NCI-H1092 treated with DMSO at 0.1 percent for 48 hours (cell line): ENCODE measurements at places on chromosomes 2 and 18.

DNA sequence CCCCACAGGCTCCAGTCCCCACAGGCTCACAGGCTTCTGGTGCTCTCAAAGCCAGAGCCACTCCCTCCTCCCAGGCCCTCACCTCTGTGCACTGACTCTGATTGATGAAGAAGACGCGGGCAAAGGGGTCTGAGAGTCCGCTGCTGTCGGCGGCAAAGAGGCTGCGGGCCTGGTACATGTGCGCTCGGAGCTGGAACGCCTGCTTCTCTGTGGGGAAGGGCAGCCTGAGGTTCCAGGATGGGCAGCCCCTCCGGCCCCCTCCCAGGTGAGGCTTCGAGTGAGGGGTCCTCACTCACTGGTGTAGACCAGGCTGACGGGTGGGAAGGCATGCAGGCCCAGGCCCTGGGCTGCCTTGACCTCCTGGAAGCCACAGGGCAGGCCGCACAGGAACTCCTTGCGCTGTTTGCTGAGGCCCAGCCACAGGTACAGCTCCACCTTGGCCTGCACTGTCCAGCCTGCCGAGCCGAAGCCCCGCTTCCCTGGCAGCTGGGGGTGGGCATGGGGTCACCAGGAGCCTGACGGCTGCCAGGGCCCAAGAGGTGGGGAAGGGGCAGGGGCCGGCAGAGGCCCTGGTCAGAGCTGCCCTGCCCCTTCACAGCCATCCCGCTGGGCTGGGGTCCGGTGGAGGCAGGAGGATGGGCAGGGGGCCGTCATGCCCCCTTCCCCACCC is 2.0 kb downstream of the OTOF start:
- no peak for DNase-seq

DNA sequence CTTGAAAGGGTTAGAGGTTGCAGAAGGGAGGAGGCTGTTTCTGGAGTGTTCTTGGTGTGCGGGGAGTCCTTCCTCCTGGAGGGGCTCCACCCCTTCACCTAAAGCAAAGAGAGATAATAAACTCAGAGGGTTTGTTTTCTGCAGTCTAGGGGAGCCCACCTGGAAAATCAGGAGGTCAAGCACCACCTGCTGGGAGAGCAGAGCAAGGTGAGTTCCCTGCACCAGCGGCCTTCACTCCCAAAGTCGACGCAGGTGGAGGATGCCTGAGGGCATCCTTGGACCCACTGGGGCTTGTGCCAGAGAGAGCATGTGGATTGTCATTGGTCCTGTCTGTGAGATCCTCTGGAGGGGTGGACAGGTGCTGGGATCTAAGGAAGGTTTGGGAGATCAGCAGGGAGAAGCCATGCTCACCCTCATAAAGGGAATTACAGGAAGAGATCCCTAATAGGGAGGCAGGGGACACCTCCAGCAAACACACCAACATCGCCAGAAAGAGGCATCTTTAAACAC is 116.7 kb downstream of the KCNF1 start:
- DNase-seq, result no peak

- peak; percentile 25 for DNase-seq
These were observed 77.1 kb upstream of the CD302 start for GRCh38 chr2:159875083-159875482.

DNA sequence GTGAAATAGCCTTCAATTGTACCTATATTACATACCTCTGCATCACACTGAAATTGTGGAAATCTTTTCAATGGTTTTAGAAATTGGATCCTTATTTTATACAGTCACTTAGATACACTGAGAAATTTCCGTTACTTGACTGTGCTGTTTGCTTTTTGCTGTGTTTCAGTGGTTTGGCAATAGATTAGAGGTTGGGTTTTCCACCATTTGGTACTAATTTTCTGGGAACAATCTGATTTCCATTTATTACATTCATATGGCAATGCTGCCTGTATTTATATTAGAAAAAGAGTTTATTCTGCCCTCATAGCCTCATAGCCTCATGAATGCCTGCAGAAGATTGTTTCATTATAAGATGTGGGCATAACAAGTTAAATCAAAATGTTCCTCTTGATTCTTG is 285.0 kb downstream of the GULP1 start:
- DNase-seq, result no peak

GRCh38 chr2:26451700-26452099 is 26.2 kb downstream of the OTOF start:
- no peak for DNase-seq

- DNase-seq, result no peak
These were observed 55.6 kb downstream of the SOWAHC start for GRCh38 chr2:109669731-109670130.

GRCh38 chr2:201883606-201884369 is 77.5 kb downstream of the CDK15 start:
- DNase-seq, result peak; percentile 55

DNA sequence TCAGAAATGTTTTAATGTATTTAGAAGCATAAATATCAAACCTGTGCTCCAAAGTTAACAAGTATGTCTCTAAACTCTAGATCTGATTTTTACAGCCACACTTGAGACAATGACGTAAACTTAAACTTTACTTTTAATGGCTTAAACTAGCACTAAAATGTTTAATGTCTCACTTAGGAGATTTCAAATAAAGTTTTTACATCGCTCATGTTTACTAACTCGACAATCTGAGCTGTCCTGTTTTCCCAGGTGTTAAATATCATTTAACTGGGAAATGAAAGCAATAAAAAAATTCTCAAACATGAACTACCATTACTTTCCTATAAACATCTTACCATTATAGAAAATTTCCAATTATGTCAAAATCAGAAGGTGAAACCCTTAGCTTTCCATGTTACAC is 70.2 kb upstream of the FAM124B start:
- no peak for DNase-seq

- DNase-seq, result no peak
These were observed 4.4 kb downstream of the XRCC5 start for GRCh38 chr2:216113572-216113971.

DNA sequence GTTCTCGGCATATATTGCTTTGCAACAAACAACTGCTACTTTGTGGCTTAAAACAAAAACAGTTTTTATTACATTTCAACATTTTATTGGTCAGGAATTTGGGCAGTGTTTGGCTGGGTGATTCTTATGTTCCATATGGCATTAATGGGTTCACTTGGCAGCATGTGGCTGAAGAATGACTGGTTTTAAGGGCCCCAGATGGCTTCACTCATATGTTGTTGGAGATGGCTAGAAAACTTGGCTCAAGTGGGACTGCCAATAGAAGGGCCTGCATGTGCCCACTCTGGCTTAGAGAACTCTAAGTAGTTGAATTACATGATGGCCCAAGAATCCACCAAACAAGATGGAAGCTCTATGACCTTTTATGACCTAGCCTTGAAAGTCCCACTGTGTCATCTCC is 86.1 kb downstream of the FASTKD2 start:
- no peak for DNase-seq

- DNase-seq, result no peak
These were observed 5.8 kb downstream of the SCTR start for GRCh38 chr2:119518401-119519056.

DNA sequence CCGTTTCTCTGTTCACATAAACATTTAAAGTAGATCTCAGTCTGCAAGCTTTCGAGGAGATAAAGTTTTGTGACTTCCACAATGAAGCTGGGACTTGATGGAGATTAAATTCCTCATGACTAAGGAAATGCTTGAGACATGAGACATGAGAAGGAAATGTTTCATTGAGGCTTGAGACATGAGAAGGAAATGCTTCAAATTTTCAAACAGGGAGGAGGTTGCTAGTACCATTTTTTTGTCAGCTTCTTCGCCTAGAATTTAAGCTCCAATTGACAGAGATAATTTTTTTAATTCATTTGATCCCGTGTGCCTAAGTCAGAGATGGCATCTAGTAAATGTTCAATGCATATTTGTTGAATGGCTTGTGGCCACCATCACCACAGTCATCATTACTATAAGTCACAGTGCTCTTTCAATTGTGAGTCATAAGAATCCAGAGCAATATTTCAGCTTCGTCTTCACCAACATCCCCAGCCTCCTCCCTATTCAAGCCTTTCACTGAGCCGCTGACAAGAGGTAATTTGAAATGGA is 543 bp upstream of the MARCHF4 start:
- no peak for DNase-seq

DNA sequence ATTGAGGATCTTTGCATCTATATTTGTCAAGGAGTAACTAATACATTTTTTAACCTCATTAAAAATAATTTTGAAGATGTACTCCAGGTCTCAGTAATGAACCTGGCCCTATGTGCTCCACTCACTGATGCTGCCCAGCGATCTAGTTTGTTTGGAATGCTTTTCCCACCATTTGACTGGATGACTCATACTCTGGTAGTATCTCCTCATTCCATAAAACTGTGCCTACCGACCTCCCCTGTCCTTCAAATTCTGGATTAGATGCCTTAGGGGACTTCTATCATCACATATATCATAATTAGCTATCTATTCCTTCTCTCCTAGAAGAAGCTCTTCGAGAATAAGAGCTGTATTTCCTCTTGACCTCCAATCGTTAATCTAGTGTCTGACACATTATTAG is 83.8 kb downstream of the FAM117B start:
- DNase-seq, result no peak
